ENCODE measurements at places on chromosomes 16 and 17. TPM values are rescaled to one million over a fixed set of nuclear protein-coding genes. Genes with fewer than 3 reads are reported as not detected.

- no peak overlapping the region for H3K4me3 ChIP-seq
- no peaks in the 10 kb centered on the region for H3K27me3 ChIP-seq
- DNase-seq = no peak
- H3K36me3 ChIP-seq = no peaks in the 10 kb centered on the region
- peaks cover 9% of the 10 kb centered on the region for H3K4me1 ChIP-seq
- no peak overlapping the region for H3K27ac ChIP-seq
These were observed 50.8 kb downstream of the SOCS1 start for GRCh38 chr16:11205065-11205699.

GRCh38 chr17:15264542-15264941 lies 584 bp downstream of the PMP22 start:
- H3K27ac ChIP-seq = peak overlapping the region; percentile 90
- no peaks in the 10 kb centered on the region for H3K27me3 ChIP-seq
- H3K4me3 ChIP-seq = peak overlapping the region; percentile 84
- H3K4me1 ChIP-seq = peaks cover 20% of the 10 kb centered on the region

- no peaks in the 10 kb centered on the region for H3K36me3 ChIP-seq
- no peaks in the 10 kb centered on the region for H3K27me3 ChIP-seq
- no peak for DNase-seq
- no peak overlapping the region for H3K27ac ChIP-seq
- no peaks in the 10 kb centered on the region for H3K4me1 ChIP-seq
These were observed 16.8 kb upstream of the DYNLL2 start for GRCh38 chr17:58066401-58066800.

LGALS9B gene
- 0.98 TPM for total RNA-seq

PARN gene
- 39.3 TPM for total RNA-seq

DNA sequence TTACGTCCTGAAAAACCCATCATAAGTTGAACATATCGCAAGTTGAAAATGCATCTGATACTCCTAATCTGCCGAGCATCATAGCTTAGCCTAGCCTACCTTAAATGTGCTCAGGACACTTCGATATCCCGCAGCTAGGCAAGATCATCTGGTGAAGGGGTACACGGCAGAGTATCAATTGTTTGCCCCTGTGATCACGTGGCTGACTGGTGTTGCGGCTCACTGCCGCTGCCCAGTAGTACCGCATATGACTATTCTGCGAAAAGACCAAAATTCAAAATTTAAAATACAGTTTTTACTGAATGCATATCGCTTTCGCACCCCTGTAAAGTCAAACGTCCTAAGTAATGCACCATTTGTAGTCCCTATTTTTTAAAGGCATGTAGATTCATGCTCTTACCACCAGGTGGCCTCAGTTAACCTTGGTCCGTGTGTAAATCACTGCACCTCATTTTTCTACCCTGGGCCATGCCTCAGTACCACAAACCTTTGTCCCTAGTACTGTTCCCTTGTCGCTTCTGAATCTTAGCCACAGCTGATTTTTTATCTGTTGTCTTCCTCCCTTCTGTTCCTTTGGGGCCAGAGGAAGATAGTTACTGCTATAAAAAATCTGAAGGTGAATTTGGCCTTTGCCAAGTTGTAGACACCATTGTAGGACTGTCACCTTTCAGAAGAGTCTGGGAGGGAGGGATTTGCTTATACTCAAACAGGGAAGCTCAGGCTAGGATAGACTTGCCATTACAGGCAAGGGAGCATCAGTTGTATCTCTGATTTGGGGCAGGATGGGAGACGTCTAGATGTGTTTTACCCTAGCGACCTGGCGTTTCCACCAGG lies 34.4 kb downstream of the WWP2 start:
- H3K27ac ChIP-seq = no peak overlapping the region
- no peaks in the 10 kb centered on the region for H3K4me1 ChIP-seq
- no peaks in the 10 kb centered on the region for H3K36me3 ChIP-seq
- DNase-seq = no peak
- H3K4me3 ChIP-seq = no peak overlapping the region

DNA sequence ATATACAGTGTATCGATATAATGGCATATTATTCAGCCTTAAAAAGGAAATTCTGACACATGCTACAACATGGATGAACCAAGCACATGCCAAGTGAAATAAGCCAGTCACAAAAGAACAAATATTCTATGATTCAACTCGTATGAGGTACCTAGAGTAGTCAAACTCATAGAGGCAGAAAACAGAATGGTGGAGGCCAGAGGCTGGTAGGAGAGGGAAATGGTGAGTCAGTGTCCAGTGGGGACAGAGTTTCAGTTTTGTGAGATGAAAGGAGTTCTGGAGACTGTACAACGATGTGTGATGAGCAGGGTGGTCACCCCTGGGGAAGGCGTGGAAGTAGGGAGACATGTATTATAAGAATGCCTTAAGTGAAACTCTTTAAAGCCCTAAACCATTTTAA lies 39.9 kb downstream of the RNF157 start:
- no peaks in the 10 kb centered on the region for H3K4me1 ChIP-seq
- no peaks in the 10 kb centered on the region for H3K36me3 ChIP-seq
- no peaks in the 10 kb centered on the region for H3K27me3 ChIP-seq
- DNase-seq = no peak
- H3K4me3 ChIP-seq = no peak overlapping the region
- no peak overlapping the region for H3K27ac ChIP-seq

Measured in vagina (tissue), 2 donors.